ENCODE measurements at places on chromosomes 12 and 14.

GRCh38 chr12:82426081-82426480, 67.8 kb downstream of the METTL25 start:
- DNase-seq = no peak

DNA sequence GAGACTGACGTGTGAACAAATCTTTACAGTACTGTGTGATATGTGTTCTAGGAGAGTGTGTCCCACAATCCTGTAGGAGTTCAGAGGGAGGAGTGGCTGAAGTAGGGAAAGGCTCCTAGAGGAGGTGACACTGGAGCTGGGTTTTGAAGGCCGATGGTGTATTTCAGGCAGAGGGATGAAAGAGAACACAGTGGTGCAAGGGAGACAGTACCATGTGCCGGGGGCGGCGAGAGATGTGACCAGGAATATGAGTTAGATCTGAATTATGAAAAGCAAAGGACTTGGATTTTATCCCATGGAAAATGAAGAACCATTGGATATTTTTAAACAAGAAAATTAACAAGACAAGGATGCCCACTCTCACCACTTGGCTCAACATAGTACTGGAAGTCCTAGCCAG, 77.0 kb upstream of the ESRRB start:
- DNase-seq = no peak

DNA sequence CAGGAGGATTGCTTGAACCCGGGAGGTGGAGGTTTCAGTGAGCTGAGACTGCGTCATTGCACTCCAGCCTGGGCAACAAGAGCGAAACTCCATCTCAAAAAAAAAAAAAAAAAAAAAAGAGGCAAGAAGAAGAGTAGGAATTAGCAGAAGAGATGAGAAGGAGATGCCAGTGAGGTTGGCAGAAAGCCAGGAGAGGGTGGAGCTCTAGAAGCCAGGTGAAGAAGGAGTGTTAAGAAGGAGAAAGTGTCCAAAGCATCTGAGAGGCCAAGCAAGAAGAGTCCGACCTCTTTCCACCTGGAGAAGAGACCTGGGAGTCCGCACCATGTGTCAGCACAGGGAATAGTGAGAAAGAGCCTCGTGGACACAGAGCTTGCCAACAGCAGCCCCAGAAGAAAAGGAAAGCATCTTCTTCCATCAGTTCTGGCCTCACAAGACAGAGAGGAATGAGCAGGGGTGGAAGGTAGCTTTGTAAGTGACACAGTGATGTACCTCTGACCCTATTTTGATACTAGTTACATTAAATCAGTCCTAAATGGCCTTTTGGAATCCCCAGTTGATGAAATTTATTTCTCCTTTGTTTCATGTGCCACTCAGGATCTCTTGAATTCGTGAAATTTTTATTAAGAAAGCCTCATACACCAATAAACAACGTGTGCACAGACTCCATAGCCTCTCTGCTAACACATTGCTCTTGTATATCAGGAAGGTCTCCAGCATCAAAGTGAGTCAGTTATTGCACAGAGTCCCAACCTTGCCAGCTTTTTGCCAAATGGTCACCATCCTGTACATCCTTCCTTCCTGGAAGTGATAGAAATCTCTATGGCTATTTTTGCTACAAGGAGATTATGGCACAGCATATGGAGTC, 70.6 kb downstream of the SAMD4A start:
- DNase-seq = no peak

DNA sequence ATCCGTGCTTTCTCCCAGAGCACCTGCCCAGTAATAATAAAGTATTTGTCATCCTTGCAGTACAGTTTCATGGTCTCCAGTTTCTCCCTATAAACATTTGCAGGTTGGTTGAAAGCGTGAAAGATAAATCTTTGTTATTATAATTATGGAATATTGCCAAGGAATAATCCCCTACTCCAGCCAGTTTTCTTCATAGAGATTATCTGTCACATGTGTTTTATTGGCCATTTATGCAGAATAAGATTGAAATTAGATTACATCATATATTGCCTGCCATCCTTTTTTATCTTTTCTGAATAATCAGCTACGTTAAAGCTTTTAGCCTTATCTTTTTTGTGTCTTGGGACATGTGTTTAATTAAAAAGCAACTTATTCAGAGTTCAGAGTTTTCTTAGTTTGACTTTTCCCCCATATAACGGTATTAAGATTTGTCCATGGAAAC, 168.0 kb downstream of the KICS2 start:
- no peak for DNase-seq

DNA sequence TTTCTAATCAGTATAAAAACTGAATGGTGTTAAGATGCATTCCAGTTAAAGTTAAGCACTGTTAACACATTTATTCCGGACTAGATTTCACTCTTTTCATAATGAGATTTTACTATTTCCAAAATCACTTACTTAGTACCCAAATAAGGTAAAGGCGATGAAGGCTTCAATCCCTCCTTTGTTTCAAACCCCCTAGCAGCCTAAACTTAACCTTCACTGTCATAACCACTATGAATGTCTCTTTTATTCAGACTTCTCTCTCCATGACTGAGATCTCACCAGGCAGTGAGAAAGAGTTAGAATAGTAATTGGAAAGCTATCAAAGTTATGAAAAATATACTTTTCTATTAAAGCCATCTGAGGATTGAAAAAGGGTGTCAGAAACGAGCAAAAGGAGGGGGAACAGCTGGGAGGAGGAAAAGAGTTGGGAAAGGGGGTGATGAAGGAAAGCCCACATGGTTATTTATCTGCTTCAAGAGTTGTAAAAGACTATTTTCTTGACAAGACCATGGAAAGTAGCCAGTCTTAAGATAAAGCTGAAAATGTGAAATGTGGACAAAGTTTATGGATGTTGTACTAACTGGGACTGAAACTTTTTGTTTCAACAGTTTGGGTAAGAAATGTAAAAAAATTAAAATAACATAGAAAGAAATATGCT, 11.7 kb downstream of the EPS8 start:
- no peak for DNase-seq

All from activated CD4-positive, CD25-positive, alpha-beta regulatory T cell treated with anti-CD3 and anti-CD28 coated beads, Interleukin-2, amount 50 U/mL, for 72 hours (primary cell).